ENCODE measurements at places on chromosomes 12 and 14. TPM values are rescaled to one million over a fixed set of nuclear protein-coding genes. Genes with fewer than 3 reads are reported as not detected.

- no peak for DNase-seq
Observed at GRCh38 chr14:59085207-59085739, 103.2 kb upstream of the DAAM1 start.

- DNase-seq, result no peak
Observed at GRCh38 chr12:75977952-75978671, 53.5 kb downstream of the PHLDA1 start.

DNA sequence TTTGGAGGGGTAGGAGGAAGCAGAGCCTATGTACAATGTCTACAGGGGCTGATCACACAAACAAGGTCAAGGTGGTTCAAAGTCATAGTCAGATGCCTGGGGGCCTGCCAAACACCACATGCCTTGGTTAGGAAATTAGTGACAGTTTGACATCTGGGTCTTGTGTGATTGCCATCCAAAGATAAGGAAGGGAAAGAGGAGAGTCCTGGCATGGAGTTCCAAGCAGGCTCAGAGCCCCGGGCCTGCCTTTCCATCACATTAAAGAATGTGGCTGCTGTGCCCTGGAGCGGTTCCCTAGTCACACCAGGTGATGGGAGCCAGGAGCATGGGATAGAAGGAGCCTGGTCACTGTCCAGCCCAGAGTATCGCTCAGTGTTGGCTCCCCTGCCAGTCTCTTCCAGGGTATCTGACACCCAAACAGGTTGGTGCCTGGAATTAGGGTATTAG lies 53.6 kb upstream of the BCL2L14 start:
- DNase-seq, result no peak

DNA sequence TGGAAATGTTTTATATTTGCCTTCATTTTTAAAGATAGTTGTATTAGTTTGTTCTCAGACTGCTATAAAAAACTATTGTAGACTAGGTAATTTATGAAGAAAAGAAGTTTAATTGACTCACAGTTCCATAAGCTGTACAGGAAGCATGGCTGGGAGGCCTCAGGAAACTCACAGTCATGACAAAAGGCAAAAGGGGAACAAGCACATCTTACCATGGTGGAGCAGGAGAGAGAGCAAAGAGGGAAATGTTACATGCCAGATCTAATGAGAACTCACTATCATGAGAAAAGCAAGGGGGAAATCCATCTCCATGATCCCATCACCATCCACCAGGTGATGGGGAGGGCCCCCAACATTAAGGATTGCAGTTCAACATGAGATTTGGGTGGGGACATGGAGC lies 35.5 kb upstream of the UNC79 start:
- DNase-seq, result no peak

GRCh38 chr12:44433659-44434058 lies 442.5 kb downstream of the NELL2 start:
- no peak for DNase-seq

DNA sequence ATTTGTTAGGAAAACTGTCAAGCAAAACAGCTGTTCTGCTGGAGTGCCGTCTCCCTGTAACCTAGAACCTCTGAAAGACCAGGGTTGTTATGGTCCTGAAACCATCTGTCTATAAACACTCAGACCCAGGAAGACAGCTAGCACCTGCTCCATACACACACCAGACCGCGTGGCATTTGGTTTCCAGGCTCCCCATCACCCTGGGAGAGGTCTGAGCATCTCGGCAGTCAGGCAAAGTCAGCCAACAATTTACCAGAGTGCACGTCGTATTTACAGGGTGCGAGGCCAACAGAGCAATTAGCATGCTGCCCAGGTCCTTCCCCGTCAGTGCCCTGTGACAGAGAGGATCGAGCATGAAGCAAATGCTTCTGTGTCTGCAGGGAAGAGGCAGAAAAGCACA lies 272.5 kb downstream of the SLC15A4 start:
- peak; percentile 26 for DNase-seq

- no peak for DNase-seq
Observed at GRCh38 chr12:58298803-58299202, 357.4 kb downstream of the ATP23 start.

GRCh38 chr12:95611676-95612309 lies 60.5 kb upstream of the USP44 start:
- DNase-seq, result no peak

DNA sequence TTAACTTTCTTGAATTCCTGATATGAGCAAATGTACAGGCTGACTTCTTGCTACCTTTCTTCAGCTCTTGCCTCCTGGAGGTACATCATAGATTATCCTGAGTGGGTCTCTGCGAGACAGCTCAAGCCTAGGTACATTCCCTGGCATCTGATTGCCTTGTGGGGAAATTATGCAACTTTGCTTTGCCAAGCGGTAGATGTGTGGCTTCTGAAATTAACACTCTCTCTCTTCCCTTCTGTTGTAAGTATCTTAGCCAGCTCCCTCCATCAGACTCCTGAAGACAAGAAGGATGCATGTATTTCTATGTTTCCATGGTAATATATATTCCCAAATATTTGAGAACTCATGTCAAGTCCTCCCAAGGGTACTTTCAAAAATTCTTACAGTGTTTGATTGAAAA lies 16.2 kb upstream of the SLC16A7 start:
- DNase-seq, result no peak

GRCh38 chr12:58728397-58728796 lies 191.9 kb downstream of the LRIG3 start:
- no peak for DNase-seq

GRCh38 chr14:77002335-77002734 lies 26.2 kb downstream of the IRF2BPL start:
- no peak for DNase-seq

DNA sequence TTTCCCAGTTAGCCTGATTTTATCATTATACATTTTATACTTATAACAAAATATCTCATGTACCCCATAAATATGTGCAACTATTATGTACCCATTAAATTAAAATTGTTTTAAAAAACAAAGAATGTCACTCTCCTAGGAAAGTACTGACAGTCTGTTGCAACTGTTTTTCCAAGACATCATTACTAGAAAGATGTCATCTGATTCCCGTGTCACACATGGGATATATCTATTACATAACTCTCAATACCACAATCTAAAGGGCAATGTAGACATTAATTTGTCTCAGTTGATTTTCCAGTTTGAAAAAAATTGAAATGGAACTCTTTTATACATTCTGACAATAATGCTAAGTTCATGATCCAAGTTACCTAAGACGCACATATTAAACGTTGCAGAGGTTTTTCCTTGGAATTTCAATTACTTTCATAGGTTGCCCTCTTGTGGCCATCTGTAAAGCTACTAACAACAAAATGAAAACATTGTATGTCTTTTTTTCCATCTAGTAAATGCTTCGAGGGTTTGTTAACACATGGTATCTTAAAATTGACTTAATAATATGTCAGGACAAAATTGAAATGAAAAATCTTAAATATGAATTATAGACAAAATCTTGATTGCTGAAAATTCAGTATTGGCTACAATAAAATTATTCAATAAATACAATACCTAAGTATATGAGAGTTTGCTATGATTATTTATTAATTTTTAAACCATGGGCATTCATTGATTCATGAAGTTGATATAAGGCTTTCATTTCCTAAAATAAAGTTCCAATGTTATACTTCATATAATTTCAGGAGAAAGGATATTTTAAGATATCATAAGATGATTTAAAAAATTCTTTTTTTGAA lies 131.6 kb downstream of the PPFIA2 start:
- DNase-seq, result no peak

- DNase-seq, result no peak
Observed at GRCh38 chr12:2986876-2987275, 27.7 kb downstream of the TEAD4 start.

DNA sequence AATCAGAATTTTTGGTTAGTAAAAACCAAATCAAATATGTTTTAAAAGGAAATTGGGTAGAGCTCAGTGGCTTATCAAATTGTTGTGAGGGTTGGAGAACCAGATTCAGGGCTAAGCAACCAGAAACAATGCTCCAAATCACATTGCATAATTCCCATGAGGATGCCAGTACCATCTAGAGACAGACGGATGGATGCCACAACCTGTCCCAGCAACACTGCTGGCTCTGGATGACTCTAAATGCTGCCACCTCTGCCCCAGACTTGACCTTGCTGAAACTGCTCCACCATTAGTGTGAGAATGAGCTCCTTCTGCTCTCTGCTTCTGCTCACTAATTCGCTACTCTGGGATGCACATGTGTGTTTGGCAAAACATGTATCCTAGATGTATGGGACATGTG lies 43.9 kb downstream of the FRS2 start:
- no peak for DNase-seq

DNA sequence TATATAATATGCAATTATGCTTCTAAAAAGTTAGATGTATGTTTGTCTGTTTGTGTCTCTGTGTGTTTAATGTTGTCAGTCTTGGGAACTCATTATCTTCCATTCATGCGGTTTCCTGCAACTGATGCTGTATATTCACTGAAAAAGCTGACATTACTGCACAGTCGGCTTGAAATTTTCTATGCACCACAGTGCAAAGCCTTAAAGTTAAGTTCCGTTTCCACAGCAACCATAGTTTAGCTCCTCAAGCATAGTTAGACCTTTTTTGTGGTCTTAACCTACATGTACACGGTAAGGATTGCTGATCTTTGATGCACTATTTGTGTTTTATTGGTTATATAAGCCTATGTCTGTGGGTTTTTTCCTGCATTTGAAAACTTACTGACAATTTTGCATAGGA lies 309.4 kb downstream of the KCNC2 start:
- DNase-seq, result no peak

PAH gene
- not detected for total RNA-seq

TBX5 gene
- not detected for total RNA-seq

MYH6 gene
- not detected for total RNA-seq

KCNH3 gene
- total RNA-seq, result 5.9 TPM

FAM161B gene
- total RNA-seq, result 2.8 TPM

HCAR1 gene
- not detected for total RNA-seq

All from glutamatergic neuron (in vitro differentiated cells).